ENCODE measurements at places on chromosomes 7 and 10. TPM values are rescaled to one million over a fixed set of nuclear protein-coding genes. Genes with fewer than 3 reads are reported as not detected.

The CLRN3 gene
- not detected for total RNA-seq

The MMD2 gene
- not detected for total RNA-seq

The CPN1 gene
- not detected for total RNA-seq

The MRPS17 gene
- 19.1 TPM for total RNA-seq

The HTR5A gene
- not detected for total RNA-seq

The LRRC17 gene
- total RNA-seq = 4.1 TPM

The ITIH2 gene
- total RNA-seq = not detected

The CCT6A gene
- 190 TPM for total RNA-seq

The CAMK1D gene
- total RNA-seq = 0.49 TPM

The GATA3 gene
- 0.16 TPM for total RNA-seq

The OR2A1 gene
- total RNA-seq = not detected

The GHRHR gene
- total RNA-seq = not detected

The LIPM gene
- not detected for total RNA-seq

The CAMK2B gene
- total RNA-seq = under 0.01 TPM

The TMEM120A gene
- 137 TPM for total RNA-seq

The LIPJ gene
- total RNA-seq = under 0.01 TPM

The PIK3AP1 gene
- total RNA-seq = 0.13 TPM

The SPDYE8 gene
- not detected for total RNA-seq

The NME8 gene
- not detected for total RNA-seq

The CFAP43 gene
- under 0.01 TPM for total RNA-seq

The HOXA9 gene
- 5.0 TPM for total RNA-seq
